Myocyte (in vitro differentiated cells): ENCODE measurements at places on chromosomes 6 and 20. TPM values are rescaled to one million over a fixed set of nuclear protein-coding genes. Genes with fewer than 3 reads are reported as not detected.
A peak's percentile ranks its signal among the peaks of the same experiment; 100 is the strongest.

DNA sequence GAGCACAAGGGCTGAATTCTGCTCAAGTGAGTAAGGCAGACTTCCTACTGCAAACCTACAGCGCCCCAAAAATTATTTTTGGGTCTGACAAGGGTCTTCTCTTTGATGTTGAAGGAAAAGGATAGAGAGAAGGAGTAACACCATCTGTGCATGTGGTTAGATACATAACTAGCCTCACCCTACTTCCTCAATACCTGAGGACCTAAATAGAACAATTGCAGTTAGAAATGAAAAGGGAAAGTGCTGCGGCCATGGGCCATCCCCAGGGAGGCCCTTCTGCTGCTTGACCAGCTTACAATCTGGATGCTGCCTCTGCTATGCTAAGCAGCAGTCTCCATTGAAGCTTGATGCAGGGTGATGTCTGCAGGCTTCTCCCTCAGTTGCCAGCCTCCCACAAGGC lies 63.2 kb upstream of the ARMH2 start:
- DNase-seq: no peak

DNA sequence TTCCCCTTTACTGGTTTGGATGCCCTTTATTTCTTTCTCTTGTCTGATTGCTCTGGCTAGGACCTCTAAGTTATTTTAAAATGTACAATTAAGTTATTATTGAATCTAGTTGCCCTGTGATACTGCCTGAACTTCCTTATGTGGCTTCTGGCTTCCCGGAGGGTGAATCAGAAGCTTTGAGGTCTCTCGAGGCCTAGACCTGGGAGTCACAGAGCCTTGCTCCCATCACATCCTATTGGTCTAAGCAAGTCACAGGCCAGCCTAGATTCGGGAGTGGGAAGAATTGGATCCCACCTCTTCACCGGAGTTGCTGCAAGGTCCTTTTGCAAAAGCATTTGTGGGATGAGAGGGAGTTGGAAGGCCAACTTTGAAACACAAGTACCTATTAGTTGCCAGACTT lies 15.2 kb downstream of the BCAS4 start:
- no peak for DNase-seq

The KIF13A gene
- total RNA-seq: 51.2 and 84.5 TPM in 2 replicates

The SUN5 gene
- not detected in 2 replicates for total RNA-seq

The KCNB1 gene
- 6.1 and 9.0 TPM in 2 replicates for total RNA-seq

DNA sequence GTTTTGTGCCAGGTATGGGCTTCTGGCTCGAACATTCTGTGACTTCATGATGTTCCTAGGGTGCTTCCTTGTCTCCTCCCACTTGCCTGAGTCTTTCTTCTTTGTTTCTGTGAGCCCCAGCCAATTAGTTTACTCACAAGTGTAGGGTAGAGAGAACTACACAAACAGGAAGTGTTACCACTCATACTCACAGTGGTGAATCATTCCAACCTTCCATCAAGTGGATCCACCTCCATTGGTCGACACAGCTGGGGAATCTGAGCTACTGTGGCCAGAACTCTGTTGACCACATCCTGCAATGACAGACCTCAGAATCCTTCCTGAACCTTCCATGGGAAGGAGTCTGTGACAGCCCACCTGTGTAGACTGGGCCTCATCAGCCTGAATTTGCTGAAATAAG lies 76.8 kb downstream of the UNC5CL start:
- DNase-seq: peak; percentile 79

GRCh38 chr6:40438246-40438887 lies 148.8 kb downstream of the LRFN2 start:
- DNase-seq: no peak

The COL21A1 gene
- 3.3 and 35.3 TPM in 2 replicates for total RNA-seq

DNA sequence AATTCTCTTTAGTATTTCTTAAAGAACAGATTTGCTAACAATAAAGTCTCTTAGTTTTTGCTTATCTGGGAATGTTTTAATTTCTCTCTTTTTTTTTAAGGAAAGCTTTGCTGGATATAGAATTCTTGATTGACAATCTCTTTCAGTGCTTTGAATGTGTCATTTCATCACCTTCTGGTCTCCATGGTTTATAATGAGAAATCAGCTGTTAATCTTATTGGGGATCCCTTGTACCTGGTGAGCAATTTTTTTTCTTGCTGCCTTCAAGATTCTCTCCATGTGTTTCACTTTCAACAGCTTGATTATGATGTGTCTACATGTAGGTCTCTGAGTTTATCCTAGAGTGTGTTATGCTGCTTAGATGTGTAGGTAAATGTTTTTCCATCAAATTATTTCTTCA lies 16.4 kb upstream of the PSMF1 start:
- no peak for DNase-seq

The CCN2 gene
- 16.1 and 20.2 TPM in 2 replicates for total RNA-seq

The SLPI gene
- total RNA-seq: not detected in 2 replicates
